Frontal cortex (tissue), 4 donors: ENCODE measurements at places on chromosomes 12 and 14. TPM values are rescaled to one million over a fixed set of nuclear protein-coding genes. Genes with fewer than 3 reads are reported as not detected.

The MUCL1 gene
- total RNA-seq, result not detected

The ACVRL1 gene
- 9.4 TPM for total RNA-seq

DNA sequence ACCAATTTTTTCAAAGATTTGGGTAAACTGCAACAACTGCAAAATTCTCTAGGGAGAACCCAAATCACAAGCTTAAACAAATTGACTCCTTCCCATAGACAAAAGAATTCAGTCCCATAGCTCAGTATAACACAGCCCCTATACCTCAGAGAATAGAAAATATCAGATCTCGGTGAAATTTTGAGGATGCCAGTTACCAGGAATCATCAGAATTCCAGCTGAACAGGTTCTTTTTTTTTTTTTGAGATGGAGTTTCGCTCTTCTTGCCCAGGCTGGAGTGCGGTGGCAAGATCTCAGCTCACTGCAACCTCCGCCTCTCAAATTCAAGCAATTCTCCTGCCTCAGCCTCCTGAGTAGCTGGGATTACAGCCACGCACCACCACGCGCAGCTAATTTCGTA, 36.7 kb downstream of the ZFYVE1 start:
- no peak for DNase-seq

- peak; percentile 15 for DNase-seq
Observed at GRCh38 chr14:52314595-52315354, 663 bp downstream of the PTGER2 start.

GRCh38 chr14:24335461-24336171, 745 bp upstream of the ADCY4 start:
- DNase-seq, result peak; percentile 19

DNA sequence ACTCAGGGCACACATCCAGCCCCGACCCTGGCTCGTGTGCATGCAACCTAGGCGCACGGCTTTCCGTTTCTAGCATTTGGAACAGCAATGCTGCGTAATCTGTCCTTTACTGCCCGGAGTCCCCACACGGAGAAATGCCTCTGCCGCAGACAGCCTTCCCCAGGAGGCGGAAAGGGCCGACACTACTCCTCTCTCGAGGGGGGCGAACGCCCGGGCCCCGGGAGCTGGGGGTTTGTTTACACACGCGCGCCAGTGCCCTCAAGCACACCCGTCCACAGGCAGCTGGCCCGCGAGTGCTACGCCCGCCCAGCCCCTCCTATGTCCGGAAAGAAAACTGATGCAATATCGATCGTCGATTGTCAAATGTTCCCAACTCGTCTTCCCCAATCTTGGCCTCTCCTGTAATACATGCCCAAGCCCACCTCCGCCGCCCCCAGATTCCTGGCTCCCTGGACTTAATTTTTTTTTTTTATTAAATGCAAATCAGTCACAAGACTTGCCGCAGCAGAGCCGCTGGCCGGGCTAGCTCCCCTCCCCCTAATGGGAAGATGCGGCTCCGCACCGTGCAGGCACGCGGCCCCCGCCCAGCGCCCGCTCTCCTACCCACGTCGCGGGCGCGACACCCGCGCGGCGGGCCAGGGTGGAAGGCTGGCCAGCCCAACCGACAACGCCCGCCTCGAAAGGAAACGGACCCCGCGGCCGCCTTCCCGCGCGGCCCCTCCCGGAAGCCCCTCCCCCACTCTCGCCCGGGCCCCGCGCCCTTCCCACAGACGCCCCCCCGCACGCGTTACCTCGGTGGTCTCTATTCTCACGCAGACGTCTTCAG, 642 bp downstream of the SLC38A2 start:
- DNase-seq, result peak; percentile 79

DNA sequence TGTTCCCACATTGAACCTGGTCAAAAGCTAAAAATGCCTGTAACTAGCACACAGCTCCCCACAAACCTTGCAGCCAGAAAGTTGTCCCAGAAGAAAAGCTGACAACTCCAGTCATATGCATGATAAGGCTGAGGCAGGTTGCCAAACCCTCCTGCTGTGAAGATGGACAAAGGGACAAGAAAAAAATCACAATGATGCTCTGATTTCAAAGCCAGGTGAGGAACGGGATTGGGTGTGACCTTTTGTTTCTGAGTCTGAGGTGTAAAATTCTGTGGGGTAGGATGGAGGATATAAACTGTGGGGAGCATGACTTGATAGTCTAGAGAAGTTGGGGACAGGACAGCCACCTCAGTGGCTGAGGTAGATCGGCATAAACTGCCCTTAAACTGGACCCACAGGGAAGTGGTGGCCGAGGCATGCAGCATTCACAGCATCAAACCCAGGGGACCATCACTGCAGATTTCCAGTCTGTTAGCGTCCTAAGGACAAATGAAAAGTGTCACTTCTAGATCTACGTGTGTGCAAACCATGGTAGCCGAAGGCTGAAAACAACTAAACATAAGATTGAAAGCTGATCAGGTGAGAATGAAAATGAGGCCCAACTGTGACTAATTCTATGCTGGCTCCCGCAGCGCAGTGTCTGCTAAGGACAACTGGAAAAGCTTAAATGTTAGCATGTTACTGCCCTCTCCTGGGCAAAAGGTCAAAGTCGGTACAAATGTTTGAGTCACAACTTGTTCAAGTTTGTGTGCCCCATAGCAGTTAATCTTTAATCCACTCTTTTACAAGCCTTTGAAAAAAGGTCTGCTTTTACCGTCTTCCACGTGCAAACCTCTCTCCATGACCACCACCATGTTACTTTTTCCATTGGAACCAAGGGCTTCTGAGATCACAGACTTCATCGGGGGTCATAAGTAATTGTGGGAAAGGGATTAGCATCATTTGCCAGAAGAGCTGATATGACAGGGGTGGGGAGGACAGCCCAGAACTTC, 39.8 kb downstream of the GRIN2B start:
- peak; percentile 33 for DNase-seq

DNA sequence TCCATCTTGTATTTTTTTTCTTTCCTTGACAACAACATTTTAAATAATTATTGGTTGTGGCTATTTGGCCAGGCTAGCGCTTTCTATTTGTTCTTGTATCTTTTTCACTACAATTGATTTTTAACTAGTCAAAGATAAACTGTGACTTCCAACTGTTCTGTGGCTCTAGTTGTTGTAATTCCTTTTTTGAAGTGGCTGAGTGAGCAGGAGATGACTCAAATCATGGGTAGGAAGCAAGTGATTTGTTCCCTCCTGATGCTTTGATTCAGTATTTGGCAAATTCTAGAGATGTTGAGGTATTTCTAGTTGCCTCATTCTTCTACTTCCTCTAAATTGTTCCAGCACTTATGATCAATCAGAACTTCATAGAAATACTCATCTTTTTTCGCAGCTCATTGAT, 633.5 kb downstream of the RERGL start:
- no peak for DNase-seq
